ENCODE measurements at places on chromosomes 1 and 21.

DNA sequence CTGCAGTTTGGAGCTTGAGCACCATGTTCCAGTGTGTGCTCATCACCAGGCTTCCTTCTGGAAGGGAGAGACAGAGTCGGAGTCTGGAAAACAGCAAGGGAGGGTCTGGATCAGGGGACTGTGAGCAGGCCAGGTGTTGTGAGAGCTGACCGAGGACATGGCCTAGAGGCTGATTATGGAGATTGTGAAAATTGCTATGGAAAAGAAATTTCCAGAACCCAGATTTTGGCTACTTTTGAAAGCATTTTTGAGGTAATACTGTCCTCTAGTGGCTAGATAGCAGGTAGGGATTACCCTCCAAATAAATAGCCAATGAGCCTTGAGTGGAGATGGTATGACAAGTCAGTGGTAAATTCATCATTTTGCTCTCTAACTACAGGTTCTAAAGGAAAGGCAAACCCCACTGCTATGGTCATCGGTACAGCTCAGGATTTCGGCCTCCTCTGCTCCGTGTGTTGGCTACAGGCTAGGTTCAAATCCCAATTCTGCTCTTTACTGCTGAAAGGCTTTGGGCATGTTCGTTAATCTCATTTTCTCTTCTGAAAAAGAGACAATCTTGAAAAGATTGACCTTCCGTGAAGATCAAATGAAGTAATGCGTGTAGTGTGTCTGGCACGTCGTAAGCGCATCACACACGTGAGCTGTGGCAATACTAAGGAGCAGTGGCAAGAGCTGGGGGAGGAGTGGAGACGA, 1.0 kb upstream of the HAO2 start:
- no peak for DNase-seq

DNA sequence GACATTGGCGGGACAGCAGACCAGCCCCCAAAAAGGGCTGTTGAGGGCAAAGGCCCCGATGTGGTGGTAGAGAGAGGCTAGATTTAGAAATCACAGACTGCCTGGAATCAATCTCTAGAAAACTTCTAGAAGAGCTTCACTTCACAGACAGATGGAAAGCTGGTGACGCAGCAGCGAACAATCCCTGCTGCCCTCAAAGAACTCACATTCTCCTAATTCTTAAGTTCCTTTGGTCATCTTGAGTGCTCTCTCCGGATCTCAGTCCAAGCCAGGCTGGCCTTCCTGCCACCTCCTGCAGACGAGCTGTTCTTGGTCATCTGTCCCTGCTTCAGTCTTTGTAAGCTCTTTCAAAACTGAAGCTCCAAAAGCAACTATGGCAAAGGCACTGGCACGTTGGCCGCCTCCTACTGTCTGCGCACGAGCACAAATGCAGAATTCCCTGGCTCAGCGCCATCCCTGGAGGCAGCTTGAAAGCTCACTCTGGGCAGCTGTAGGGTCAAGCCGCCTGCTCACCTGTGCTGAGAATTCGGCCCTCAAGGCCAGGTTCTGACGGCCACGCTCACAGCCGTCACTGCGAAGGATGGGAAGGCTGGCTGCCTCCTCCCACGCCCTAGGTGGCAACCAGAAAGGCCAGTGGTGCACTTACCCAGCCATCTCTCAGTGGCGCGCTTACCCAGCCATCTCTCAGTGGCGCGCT, 110.6 kb downstream of the NPHP4 start:
- DNase-seq: no peak

GRCh38 chr1:157403203-157403602, 149.1 kb downstream of the FCRL5 start:
- DNase-seq: no peak

- no peak for DNase-seq
Measured at GRCh38 chr1:212608959-212609700, 569 bp downstream of the ATF3 start.

DNA sequence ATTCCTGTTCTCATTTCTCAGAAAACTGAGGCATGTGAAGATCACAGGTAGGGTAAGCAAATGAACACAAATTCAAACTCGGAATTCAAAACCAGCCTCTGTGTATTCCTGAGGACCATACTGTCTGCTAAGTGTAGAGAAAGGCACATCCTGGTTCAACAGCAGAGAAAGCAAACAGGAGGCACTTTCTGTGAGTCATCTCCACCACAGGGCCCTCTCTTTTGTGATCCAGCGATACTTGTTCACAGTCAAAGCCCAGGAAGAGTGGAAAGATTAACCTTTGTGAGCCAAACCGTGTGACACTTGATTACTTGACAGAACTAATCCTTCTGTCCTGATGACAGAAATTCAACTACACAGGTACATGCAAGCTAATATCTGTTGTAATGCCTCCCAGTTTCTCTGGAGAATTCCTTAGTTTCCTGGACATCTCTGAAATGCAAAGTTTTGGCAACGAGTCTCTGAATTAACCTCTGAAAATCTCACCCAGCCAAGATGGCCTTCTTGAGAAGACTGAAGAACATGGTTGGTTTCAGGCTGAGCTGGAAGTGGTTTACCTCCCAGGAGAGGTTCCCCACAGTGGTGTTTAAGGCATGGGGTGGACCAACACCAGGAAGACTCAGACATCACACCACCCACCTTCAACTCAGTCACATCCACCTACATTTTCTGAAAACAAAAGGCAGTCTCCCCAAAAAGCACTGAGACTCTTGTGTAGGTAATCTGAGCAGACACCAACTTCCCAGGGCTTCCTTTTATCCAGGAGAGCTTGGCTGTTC, 98.2 kb upstream of the ERG start:
- no peak for DNase-seq

DNA sequence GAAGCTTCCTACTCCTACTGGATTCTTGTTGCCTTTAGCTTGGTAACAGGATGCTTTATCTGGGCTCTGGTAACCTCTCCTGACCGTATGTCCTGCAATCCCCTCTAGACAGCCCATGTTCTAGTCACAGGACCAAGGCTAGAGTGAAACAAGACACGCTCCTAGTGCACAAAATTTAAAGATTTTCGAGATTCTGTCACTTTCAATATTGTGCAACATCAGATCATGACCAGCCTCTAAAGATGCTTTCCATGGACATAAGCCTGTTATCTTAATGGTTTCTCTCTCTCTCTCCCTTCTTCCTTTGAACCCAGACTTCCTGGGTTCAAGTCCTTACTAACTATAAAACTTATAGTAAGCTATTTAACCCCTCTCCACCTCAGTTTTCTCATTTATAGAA, 1.6 kb upstream of the LY9 start:
- DNase-seq: no peak

DNA sequence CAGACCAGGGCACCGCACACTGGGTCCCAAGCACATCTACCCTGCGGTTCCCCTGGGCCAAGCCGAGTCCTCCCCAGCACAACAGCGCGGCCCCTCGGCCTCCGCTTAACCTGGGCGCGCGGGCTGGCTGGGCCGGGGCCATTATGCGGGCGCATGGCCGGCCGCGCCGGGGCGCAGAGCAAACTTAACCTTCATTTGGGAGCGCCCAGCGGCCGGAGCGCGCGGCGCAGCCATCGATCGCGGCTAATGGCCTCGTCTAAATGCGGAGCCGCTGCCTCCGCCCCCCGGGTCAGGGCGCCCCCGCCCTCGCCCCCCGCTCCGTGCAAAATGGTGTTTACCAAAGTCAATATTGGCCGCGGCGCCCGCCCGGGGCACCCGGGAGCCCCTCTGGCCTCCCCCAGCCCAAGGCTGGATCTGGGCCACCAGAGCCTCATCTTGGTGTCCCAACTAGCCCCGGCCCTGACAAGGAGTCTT, 272.1 kb downstream of the TRABD2B start:
- no peak for DNase-seq

GRCh38 chr1:166972193-166972592, 3.1 kb downstream of the ILDR2 start:
- no peak for DNase-seq

GRCh38 chr1:2238361-2239012, 10.4 kb downstream of the SKI start:
- DNase-seq: no peak

- no peak for DNase-seq
Measured at GRCh38 chr1:32639489-32640075, 10.8 kb downstream of the ZBTB8OS start.

- no peak for DNase-seq
Measured at GRCh38 chr1:26049531-26050247, 3.8 kb upstream of the SLC30A2 start.

GRCh38 chr1:14017531-14017961, 317.6 kb downstream of the PRDM2 start:
- no peak for DNase-seq

DNA sequence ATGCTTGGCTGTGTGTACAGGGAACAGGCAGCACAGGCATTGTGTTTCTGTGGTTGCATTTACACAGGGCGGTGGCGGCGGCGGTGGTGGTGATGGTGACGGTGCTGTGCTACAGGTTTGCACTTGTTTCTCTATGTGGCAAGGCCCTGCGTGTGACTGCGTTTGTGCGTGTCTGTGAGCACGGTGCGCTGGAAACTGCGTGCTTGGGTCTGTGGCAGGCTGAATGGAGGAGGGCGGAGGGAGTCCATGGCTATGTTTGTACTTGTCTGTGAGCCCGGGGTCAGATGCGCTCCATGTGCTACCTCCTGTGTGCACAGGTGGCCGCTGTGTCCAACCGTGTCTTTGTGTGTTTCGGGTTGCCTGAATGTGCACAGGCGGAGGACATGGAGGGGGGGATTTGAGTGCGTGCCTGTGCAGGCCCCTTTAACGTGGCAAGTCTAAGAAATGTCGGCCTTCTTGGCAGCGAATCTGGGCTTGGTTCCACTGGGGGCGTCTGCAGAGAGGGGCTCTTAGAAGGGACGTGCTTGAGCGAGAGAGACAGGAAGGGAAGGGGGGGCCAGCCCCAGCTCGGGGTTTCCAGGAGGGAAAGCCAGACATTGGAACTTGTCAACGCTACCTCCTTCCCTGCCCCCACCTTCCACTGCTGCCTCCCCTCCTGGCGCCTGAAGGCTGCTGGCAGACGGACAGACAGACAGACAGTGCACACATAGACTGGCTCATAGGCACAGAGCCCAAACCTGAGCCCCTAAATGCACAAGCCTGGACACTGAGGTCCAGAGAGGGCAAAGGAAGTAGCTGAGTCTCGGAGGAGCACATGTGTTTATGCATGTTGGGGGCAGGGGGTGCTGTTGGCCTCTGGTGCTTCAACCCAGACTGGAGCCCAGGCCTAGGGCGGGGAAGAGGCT, 32.7 kb upstream of the WASF2 start:
- no peak for DNase-seq

DNA sequence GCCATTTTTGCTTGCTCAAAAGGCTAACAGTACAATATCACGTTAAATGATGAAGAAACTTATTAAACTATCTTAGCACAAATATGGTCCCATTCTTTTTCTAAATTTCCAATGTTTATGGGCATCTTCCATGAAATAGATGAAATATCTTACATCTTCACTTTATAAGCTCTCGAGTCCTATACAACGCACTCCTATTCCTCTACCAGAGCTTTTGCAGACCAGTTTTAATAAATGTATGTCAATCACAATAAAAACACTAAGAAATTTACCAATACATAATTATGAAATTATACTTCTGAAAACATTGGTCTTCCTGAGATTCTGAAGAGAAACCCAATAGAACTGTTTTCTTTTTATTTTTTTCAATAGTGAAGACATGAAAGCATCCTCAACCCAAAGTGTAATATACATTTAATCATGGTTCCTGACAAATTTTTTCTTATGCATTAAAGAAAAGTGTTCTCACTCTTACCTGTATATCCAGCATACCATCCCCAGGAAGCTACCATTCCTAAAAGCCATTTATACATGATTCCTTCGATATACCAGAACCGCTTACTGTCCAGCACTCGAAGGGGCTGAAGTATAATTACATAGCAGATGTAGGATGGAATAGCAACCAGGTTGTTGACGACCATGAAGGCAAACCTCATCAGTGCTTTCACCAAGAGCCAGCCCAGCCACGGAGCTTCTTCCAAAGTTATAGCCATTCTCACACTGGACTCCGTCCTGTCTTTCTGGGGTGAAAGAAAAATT, 1.8 kb downstream of the LPGAT1 start:
- no peak for DNase-seq

DNA sequence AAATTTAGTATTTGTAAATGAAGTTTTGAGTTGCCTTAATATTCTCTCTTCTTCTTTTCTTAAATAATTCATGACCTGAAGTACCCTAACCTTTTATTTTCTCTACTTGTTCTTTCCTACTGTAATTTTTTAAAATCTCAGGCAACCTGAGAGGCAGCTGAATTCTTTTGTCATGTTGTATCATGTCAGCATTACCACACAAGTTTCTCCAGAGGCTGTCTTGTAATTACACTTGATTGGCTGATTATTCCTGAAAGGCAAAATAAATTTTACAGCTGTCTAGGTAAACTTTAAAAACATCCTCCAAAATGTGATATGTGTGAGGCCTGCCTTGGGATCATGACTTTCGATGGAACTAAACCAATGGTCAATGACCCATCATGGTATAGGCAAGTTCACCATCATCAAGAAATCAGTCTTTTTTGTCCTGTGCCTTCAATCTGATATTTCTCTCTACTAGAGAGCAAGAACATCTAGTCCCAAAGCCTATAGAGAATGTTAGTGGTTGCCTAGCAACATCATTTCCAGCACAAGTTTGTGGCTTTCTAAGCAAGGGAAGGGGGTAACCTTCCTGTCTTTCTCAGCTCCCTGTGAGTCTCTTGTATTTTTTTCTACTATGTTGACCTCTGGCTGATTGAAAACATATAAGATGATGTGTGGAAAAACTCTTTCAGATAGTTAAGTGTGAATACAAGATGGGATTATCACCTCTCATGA, 115.5 kb downstream of the GABPA start:
- DNase-seq: no peak

DNA sequence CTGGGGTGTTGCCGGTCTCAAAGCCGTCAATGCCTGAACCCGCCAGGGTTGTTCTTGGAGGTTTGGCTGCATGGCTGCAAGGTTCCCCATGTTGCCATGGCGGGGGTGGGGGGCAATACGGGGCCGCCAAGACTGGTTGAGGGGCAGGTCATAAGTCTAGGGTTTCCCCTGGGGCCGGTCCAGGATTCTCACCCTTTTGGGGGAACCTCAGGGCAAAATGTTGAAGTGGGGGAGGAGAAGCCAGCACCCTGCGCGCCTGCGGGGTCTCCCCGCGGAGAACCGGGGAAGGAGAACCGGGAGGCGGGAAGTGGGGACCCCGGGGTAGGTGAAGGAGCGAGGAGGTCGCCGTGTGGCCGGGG, 401 bp upstream of the ARHGEF10L start:
- DNase-seq: no peak

All from esophagus squamous epithelium (tissue), 5 donors.